Stimulated activated CD8-positive, alpha-beta memory T cell treated with anti-CD3 and anti-CD28 coated beads, Interleukin-2, amount 100 ng/mL, for 1 hour (primary cell): ENCODE measurements at places on chromosomes 7 and 10.

GRCh38 chr10:1333981-1334380, 277.8 kb downstream of the WDR37 start:
- no peak for DNase-seq

GRCh38 chr7:98423043-98423442, 22.2 kb upstream of the BAIAP2L1 start:
- DNase-seq, result no peak

DNA sequence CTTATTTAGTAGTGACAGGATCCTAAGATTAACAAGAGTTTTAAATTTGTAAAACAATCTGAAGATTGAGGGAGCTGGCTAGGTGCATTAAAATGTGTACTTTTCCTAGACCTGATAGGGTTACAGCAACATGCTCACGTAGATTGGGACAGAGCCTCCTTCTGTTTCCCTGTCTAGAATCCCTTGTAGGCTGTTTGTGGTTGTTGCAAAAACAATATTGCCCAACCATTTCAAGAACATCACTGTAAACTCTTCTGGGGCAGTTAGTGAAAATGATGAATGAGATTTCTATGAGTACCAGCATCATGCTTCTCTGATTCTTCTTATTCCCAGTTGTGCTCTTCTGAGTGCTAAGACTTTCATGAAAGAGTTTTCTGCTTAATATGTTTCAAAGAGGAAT, 14.7 kb upstream of the CPED1 start:
- DNase-seq, result no peak

GRCh38 chr10:95872158-95872711, 35.5 kb upstream of the CC2D2B start:
- DNase-seq, result no peak

DNA sequence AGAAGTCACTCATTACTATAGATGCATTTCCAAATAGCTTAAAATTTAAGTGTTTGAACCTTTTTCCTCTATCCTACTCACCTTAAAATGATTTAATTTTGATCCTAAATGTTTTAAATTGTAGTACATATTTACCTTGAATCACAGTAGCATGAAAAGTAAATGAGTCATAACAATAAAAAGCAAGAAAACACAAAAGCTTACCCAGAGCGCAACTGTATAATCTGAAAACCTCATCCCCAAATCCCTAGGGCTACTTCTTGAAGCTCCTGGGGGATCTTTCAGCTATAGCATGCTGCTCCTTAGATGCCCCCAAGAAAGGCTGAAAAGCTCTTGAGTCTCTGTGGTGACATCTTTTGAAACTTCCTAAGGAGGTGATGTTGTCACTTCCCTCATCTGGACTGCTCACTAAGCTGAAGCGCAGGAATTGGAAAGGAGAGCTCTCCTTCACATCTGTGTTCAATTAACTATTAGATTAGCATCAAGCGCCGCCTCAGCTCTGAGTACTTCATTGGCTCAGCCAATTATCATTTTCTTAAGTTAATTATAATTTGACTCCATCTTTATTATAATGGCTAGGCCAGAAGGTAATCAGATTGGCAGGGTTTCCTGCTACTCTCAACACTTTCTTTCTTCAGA, 60.2 kb downstream of the SEMA3E start:
- DNase-seq, result no peak

DNA sequence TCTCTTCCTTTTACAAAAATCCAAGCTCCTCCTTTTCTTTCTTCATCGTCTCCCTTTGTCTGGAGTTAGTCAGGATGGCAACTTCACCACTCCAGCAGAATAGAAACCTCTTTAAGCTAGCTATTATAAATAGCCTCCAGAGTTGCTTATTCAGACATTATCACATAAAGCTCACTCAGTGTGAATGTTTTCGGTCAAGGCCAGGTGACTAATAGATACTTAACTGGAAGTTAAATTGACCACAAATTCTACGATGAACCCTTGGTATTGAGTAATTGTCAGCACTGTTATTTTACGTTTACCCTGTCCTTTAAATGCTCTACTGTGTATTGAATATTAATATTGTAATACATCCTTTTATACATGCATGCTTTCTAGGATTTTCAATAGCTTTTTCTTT, 340.4 kb downstream of the OTUD1 start:
- DNase-seq, result no peak

GRCh38 chr10:106903180-106903579, 261.3 kb downstream of the SORCS1 start:
- no peak for DNase-seq

GRCh38 chr7:50543776-50544442, 21.3 kb downstream of the DDC start:
- DNase-seq, result no peak

DNA sequence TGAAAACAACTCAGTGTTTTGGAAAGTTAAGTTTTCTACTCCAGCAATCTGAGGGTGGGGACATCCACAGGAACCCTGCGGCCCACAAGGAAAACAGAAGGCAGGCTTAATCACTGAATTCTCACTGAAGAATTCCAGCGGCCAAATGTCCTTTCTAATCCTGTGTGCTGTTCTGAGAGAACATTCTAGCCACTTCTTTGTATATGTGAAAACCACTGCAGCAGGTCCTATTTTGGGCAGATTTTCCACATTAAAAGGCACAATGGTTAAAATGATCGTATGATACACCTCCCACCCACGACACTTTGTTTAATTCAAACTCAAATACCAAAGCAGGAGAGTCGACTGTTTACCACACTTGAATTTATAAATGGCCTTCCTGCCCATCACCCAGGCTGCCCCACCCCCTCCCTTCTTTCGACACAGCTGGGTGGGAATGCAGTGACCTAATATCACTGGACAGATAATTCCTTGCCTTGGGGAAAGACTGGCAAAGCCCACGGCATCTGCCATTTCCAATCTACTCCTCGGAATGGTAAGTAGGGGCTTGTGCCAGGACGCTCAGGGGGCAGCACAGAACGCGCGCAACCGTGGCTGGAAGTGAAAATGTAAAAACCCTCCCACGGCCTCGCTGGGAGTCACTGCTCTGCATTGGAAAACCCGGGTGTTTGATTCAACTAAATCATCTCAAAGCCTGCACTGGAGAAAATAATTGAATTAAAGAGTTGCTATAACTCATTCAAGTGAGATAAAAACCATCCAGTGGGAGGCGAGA, 67.0 kb downstream of the CTBP2 start:
- no peak for DNase-seq

DNA sequence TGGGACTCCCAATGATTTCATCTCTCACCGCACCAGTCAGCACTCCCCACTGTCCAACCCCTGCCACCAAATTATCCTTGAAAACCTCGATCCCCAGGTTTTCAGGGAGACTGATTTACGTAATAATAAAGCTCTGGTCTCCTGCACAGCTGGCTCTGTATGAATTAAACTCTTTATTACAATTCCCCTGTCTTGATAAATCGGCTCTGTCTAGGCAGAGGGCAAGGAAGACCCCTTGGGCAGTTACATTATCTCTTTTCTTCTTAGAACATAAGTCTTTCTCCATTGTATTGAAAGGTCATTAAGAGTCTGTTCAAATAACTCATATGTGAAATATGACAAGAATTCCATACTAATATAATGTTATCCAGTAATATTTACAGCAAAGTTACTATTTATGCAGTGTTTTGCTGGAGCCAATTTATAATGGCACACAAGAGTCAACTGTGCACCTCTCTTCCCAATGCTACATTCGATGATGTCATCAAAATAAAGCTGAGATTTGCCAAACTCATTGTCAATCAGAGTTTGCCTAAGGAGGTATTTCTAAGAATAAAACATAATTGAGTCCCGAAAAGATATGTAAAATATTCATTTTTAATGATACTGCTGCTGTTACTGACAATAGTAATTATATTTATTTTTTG, 1297.2 kb upstream of the LRRTM3 start:
- DNase-seq, result no peak

GRCh38 chr7:96910486-96910885, 94.9 kb upstream of the DLX6 start:
- DNase-seq, result no peak

DNA sequence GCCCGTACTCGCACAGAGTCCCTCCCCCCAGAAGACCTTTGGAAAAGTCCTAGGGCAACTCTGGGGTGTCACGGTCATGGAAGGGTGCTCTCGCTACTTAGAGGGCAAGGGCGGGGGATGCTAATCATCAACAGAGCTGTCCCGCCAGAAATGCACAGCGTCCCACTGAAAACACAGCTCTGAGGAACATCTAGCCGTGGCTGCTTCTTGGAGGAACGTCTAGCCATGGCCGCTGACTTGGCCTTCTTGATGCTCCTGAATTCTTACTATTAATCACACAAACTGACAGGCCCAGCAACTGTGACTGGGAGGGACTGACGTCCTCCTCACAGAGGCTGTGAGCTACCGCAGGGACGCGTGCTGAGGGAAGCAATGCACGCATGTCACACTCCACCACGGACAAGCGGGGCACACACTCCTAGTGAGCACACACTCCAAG, 1.7 kb downstream of the TUBGCP2 start:
- DNase-seq, result no peak

- no peak for DNase-seq
Measured at GRCh38 chr7:70919481-70920073, 212.4 kb upstream of the GALNT17 start.

GRCh38 chr7:49773936-49774458, 559 bp downstream of the VWC2 start:
- DNase-seq, result no peak

DNA sequence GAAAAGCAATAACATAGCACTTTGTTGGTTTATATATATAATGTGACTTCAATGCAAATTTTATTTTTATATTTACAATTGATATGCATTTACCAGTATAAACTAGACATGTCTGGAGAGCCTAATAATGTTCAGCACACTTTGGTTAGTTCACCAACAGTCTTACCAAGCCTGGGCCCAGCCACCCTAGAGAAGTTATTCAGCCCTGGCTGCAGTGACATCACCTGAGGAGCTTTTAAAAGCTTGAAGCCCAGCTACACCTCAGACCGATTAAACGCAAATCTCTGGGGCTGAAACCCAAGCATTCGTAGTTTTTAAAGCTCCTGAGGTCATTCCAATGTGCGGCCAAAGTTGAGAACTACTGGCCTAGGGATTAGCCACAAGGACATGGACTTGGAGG, 155.0 kb upstream of the LANCL2 start:
- DNase-seq, result no peak

DNA sequence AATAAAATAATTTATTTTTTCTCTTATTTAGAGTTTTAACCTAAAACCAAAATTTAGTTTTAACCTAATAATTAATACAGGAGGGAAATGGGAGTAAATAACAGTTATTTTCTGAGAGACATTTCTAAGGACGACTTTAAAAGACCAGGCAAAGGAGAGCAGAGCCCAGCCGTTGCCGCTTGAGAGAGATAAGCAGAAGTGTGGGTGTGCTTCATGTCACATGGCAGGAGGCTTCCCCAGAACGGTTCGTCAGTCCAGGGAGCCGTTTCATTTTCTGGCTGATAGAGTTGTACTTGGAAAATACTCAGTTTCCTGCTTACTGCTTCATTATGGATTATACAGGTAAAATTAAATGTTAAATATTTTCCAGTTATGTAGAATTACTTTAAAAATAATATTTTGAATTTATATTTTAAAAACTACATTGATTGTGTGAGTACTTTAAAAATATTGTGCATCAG, 61.4 kb downstream of the ST7 start:
- no peak for DNase-seq

GRCh38 chr10:129445436-129446182, 21.4 kb upstream of the MGMT start:
- no peak for DNase-seq

GRCh38 chr7:83655951-83656556, 7.1 kb upstream of the SEMA3E start:
- DNase-seq, result no peak

DNA sequence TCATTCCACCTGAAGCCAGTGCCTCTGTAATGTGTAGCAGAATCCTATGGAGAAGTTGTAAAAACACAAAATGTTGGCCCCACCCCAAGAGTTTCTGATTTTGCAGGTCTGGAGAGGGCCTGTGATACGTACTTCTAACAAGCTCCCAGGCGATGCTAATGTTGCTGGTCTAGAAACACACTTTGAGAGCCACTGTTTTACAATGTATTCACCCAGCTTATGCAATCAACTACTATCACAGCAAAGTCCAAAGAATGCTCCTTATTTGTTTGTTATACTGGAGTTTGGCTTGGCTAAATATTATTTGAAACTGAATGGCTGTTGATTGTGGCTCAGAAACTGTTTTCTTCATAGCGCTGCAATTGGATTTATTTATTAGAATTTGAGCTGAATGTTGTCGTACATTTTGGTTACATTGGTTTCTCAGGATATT, 44.3 kb downstream of the DNAJB9 start:
- DNase-seq, result no peak

GRCh38 chr7:73842067-73842976, at the start of gene METTL27:
Gene METTL27 (minus strand): TSS chr7:73842516. CDS start chr7:73842140, 376 bp downstream.
- peak; percentile 73 for DNase-seq

DNA sequence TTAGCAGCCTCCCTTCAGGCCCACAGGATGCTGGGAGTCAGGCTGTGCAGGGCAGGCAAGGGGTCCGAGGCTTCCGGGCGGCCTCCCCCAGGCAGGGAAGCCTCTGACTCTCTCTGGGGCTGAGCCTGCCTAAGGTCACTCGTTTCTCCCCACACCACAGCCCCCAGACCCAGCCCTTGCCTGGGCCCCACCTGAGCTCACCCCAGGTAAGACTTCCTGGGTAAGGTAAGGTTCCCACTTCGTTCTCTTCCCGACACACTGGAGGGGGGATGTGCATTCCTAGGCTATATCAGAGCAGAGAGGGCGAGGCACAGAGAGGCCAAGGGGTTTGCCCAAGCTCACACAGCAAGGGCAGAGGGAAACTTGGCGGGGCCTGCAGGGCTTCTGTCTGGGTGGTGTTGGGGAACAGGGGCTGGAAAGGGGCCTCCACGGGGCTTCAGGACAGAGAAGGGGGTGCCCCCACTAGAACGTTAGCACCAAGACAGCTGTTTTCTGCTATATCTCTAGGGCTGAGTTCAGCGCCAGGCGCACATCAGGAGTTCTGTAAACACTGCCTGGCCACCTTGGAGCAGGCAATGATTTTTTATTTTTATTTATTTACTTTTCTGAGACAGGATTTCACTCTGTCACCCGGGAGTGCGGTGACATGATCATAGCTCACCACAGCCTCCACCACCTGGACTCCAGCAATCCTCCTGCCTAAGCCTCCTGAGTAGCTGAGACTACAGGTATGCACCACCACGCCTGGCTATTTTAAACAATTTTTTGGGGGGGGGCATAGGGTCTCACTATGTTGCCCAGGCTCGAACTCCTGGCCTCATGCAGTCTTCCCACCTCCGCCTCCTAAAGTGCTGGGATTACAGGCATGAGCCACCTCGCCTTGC, 24.9 kb upstream of the PDGFA start:
- DNase-seq, result no peak

DNA sequence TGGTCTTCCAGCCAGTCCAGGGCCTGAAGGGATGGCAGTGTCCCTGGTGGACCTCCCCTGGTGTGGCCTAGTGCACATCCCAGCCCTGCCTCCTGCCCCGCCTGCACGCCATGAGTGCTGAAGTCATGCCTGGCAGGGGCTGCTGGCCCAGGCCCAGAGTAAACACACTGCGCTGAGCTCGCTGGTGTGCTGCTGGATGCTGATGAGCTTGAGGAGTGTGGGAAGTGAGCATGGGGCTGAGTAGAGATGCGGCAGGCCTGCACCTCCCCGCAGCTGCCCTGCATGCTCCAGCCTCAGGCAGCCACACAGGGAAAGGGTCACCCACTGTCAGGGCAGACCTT, 43.2 kb downstream of the HTRA1 start:
- no peak for DNase-seq

GRCh38 chr7:16753932-16754855, 639 bp downstream of the TSPAN13 start:
- DNase-seq, result no peak
